ENCODE measurements at places on chromosomes 2 and 18.

GRCh38 chr2:124563426-124563825 lies 538.3 kb downstream of the CNTNAP5 start:
- no peak for DNase-seq

- DNase-seq, result no peak
These were observed 224.8 kb upstream of the NRXN1 start for GRCh38 chr2:51256736-51257135.

- DNase-seq, result no peak
These were observed 935.7 kb upstream of the FAM98A start for GRCh38 chr2:34534761-34535160.

GRCh38 chr2:234480337-234480736 lies 16.5 kb downstream of the ARL4C start:
- no peak for DNase-seq

GRCh38 chr18:74463983-74464382 lies 6.9 kb upstream of the DIPK1C start:
- no peak for DNase-seq

- DNase-seq, result peak; percentile 49
These were observed 56.7 kb upstream of the MSTN start for GRCh38 chr2:190119257-190119656.

DNA sequence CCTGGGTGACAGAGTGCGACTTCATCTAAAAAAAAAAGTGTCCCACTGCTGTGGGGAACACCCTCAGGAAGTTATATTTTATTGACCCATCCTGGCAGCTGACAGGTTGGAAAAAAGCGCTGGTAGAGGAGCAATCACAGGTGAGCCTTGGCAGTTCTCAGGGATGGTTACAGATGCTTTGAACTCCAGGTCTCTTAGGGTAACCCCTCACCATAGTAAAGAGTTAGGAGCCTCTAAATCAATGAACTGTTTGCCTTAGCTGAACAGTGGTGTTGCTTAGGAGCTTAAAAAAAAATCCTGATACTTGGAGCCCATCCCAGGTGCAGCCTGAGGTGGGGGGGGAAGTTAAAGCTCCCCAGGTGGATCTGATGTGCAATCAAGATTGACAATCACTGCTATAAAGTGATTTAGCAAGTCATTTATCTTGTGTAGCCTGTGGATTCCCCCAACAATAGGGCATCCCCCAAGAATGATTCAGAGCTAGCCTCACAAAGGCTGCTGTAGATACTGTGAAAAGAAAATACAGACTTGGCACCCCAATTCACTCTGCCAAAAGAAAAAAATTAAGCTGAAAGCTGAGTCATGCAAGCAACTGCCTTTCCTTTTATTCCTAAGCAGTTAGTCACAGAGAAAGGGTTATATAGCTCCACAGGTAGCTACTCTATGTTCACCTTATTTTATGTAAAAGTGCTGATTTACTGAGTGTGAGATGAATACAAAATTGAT lies 14.8 kb downstream of the SLC16A14 start:
- no peak for DNase-seq

DNA sequence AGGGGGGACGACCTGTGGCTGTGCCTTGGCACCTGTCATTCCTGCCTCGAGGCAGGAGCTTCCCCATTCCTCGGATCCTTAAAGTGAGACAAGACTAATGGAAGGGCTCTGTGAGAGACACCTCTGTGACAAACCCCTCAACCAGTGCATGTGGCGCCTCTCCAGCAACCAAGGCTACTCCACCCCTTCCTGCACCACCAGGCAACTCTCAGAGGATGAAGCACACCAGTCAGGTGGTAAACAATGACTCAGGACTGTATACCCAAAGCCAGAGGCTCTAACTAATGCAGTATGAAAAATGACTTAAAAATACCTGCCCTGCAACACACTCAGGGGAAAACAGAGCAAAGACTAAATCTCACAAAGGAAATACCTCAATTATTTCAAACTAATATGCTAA lies 136.9 kb downstream of the UXS1 start:
- DNase-seq, result no peak

- DNase-seq, result no peak
These were observed 54.5 kb upstream of the UPP2 start for GRCh38 chr2:158047156-158047611.

- no peak for DNase-seq
These were observed 4.5 kb downstream of the PCBP1 start for GRCh38 chr2:70091816-70092215.

GRCh38 chr2:44450806-44451205 lies 89.1 kb downstream of the CAMKMT start:
- DNase-seq, result no peak

DNA sequence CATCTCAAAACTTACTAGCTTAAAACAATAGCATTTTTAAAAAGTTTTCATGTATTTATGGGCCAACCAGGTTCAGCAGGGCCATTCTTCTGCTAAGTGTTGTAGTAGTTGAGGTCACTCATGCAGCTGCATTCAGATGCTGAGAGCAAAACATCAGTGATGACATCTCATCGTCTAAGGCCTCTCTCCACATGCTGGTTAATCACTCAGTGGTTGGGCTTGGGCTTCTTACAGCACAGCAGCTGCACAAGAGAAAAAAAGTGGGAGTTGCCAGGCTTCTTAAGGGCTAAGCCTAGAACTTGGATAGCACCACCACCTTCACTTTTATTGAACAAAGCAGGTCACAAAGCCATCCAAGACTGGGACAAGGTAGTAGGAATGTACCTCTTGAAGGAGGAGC lies 190.3 kb downstream of the IRS1 start:
- no peak for DNase-seq

DNA sequence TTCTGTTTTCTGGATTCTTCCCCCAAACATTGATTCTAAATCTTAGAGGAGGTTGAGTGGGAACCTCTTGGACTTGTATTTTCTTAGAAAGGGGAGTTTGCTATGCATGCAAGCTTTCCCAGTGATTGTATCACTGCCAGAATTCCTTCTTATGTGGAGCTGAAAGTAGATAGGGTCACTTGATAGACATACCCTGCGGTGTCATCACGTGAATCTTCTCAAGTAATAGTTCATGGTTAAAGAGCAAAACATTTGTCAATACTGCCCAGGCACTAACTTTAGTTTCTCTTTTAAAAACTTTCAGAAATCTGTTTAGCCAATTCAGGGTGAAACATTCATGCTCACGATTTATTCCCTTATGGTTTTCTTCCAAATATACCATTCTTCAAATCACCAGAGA lies 6.4 kb downstream of the PMAIP1 start:
- DNase-seq, result no peak

GRCh38 chr2:77418537-77418936 lies 103.6 kb downstream of the LRRTM4 start:
- no peak for DNase-seq

GRCh38 chr2:30425326-30425725 lies 21.7 kb upstream of the LCLAT1 start:
- DNase-seq, result no peak

GRCh38 chr2:171540437-171540836 lies 18.2 kb downstream of the CYBRD1 start:
- DNase-seq, result no peak

DNA sequence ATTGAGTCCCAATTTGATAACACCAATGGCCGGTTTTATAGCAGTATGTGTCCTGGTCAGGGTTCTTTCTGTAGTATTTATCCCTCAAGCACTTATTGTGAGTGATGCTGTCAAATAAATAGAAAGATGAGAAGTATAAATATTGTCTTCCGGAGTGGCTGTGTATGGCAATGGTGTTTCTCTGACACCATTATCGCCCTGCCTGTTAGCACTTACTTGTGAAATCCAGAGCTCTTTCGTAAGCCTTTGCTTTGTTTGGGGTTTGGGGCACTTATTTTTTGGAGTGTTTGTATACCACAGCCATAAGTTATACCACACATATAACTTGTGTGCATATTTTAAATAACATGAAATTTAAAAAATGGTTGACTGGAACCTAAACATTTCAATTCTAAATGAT lies 29.3 kb downstream of the CD8B2 start:
- DNase-seq, result no peak

DNA sequence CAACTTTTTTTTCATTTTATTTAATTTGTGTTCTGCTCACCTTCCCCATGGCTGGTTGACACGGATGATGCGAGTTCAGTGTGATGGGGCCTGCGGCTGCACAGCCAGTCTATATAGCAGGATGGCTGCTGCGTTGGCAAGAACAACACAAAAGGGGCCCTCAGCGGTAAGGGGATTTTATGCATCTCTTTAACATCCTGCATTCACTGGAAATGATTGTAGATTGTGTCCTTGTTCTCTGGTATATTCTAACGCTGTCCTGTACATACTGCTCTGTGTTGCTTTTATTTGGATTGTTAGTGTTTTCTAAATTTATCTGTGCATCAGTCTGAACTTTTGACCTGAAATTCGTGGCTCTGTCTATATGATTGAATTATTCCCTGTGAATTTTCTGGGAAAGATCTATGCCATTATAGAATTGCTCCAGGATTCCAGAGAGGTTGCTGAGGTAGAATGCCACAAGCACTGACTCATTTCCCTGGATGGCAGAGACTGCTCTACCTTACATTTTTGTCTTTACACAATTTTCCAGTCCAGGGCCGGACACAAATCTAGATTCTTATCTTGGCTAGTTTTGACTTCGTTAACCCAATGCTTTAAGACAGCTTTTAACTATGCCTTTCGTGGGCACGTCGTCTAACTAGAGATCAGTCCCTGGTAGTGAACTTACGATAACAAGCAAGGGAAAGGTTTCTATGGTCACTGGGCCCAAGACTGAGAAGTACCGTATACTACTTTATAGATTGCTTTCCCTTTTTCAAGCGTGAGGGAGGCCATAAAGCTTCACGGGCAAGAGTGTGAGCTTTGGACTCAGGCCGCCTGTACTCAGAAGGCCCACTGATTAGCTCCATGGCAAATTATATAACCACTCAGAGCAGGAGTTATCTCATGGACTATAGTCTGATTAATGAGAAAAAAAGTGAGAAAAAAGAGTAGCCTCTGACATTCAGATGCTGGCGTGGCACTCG lies at the start of gene CRYGC:
Gene CRYGC, minus strand, starts transcription at position 85 of the 968 bp plus-strand sequence. Its CDS starts 36 bp downstream, at position 49.
- DNase-seq, result no peak

DNA sequence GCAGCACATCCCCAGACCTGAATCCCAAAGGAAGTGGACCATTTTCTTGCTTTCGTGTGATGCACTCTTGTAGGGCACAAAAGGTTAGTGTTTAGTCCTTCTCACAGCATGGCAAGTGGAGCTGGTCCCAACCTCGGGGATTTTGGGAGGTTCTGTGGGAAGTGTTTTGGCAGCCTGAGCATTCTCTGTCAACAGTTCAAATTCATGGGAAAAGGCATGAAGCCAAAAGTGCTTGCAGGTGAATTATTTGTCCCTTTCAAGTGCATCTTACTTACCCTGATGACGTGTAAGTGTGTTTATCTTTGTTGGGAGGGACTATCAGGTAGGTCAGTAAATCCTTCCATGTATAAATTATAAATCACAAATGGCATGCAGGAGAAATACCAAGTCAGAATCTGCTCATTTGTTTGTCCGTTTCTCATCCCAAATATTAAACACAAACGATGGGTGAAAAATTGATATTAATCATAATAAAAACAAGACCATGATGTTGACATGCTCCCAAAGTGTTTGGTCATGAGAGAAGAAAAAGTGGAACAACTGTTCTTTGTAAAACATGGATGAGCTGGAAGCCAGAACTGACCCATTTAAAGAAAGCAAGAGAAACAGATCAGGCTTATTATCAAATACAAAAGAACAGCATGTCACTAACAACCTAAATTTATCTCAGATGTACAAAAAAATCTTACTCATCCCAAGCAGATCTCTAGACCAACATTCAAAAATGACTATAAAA lies 57.6 kb downstream of the EPHA4 start:
- no peak for DNase-seq

DNA sequence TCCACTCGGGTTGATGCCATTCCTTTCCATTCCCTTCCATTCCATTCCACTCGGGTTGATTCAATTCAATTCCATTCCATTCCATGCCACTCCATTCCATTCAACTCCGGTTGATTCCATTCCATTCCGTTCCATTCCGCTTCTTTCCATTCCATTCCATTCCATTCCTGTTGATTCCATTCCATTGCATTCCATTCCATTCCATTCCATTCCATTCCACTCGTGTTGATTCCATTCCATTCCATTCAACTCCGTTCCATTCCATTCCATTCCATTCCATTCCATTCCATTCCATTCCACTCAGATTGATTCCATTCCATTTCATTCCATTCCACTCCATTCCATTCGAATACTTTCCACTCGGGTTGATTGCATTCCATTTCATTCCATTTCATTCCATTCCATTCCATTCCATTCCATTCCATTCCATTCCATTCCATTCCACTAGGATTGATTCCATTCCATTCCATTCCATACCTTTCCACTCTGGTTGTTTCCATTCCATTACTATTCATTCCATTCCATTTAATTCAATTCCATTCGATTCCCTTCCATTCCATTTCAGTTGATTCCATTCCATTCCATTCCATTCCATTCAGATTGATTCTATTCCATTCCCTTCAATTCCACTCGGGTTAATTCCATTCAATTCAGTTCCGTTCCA lies 1141.8 kb downstream of the RPIA start:
- DNase-seq, result no peak

GRCh38 chr2:60550178-60550983 lies 3.1 kb downstream of the BCL11A start:
- peak; percentile 59 for DNase-seq

DNA sequence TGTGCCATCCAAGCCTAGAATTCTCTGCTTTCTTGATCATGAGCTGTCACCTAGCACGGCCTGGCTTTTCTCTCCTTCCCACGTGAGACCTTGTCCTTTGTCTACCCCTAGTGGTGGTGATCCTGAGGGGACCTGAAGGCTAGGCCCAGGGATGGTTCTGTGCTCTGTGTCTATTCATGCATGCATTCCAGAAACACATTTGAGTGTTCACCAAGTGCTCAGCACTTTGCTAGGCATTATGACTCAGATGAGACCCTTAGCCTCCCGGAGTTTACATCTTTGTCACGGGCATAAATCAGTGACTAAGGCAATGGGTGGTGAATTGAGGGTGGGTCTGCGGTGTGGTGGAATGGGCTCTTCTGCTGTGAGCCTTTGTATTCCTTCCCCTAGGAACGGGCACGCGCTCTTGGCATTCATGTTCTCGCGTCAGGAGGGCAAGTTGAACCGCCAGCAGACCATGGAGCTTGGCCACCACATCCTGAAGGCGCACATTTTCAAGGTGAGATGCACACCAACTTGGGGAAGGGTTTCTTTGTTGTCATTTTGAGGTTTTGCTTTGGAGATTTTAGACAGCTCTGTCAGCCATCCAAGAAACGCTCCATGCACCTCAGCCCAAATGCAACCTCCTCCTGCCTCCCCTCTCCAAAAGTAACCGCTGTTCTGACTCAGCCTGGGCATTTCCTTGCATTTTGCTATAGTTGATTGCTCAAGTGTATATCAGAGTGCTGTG lies 100.9 kb downstream of the WDSUB1 start:
- no peak for DNase-seq

GRCh38 chr2:70772486-70773155 lies 4.6 kb upstream of the ADD2 start:
- DNase-seq, result no peak

GRCh38 chr2:214550786-214551185 lies 139.9 kb downstream of the VWC2L start:
- DNase-seq, result no peak

Measured in caudate nucleus (tissue), 63 donors.